ENCODE measurements at places on chromosomes 4 and X.

- no peak for DNase-seq
These were observed 40.3 kb downstream of the MAML3 start for GRCh38 chr4:140113653-140114052.

- no peak for DNase-seq
These were observed 201.6 kb downstream of the BMPR1B start for GRCh38 chr4:94959307-94959706.

DNA sequence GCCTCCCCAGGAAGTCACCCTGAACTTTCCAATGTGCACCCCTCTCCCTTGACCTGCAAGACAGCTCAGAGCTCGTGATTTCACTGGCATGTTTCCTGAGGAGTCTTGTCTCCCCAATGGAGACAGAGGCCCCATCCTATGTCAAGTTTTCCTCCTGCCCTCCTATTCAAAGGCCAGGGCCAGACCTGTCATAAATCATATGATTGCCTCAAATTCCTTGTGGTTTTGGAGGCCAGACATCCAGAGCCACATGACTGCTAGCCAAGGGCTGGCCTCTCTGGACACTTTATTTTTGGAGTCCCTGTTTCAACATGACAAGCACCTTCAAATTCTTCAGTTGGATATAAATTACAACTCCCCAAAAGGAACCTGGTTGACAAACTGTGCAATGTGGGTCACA lies 76.0 kb upstream of the TFDP3 start:
- DNase-seq = no peak

DNA sequence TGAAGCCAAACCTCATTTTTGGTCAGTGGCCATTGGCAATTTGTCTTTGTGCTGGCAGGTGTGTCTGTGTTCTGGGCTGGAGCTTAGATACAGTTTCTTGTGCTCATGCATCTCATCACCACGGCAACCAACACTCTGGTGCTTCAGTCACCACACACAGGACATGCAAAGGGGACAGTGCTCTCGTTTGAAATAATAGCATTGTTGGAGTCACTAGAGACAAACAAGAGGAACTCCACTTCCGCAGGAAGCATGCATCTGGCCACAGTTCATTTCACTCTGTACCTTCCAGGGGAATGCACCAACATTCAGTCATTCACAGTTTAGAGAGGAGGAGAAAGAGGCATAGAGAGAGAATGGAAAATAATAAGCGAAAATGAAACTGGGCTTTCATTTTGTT lies 267.4 kb downstream of the ANK2 start:
- no peak for DNase-seq

DNA sequence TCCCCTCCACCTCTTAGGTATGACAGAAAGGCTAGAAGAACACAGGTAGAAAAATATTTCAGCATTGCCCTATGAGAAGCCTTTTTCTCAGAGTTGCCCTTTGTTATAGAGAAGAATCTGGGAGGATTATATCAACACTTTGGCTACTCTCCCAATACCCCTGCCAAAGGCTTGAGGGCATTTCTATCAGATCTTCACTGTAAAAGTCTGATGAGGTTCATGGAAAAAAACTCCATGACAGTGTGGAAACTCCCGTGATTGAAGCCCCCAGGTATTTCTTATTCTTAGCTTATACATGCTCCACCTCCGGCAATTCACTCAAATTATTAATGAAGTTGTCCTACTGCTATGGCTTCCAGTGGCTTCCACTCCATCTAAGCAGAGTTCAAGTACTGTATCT lies 753.6 kb downstream of the CENPC start:
- no peak for DNase-seq

GRCh38 chr4:7630568-7631287 lies 196.0 kb upstream of the PSAPL1 start:
- DNase-seq = no peak

DNA sequence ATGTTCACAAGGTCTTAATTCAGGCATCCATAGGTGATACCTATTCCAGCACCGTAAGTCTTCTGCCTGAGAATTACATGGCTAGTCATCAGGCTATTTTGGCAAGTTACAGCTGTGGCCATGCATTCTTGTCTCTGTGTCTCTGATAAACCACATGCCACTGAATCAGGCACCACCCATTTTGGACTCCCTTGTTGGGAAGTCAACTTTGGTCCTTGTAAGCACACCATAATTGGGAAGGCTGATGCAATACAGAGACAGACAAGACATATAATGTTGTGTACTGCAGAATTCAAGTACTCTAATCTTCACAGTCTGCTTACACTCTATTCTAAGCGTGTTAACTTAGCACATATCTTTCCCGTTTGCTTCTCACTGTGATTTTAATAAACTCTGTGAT lies 483.7 kb upstream of the FTHL17 start:
- no peak for DNase-seq

DNA sequence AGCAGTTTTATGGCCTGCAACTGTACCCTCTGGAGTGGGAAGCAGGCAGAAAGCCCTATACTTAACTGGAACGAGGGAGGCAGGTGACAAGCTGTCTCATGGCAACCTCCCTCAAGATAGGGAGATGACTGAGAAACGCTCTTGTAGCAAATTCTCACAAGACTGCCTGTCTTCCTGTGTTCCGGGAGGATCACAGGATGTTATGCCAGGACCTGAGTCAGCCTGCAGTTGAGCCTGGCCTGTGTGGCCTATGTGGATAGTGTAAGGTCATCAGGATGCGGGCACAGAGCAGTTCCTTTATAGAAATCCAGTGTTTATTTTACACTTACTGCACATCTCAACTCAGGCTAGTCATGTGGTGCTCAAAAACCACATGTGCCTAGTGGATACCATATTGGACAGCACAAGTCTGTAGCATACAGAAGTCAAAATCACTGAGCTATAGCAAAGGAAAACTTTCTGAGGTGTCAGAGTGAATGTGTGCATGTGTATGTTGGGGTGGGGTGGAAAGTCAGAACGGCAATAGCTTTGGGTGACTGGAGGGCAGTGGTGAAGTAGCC lies 25.2 kb downstream of the TAF7L start:
- DNase-seq = no peak
